ENCODE measurements at places on chromosomes 2 and 18. TPM values are rescaled to one million over a fixed set of nuclear protein-coding genes. Genes with fewer than 3 reads are reported as not detected.

The OSBPL1A gene
- total RNA-seq, result 129 TPM

- H3K27me3 ChIP-seq, result no peaks in the 10 kb centered on the region
- no peaks in the 10 kb centered on the region for H3K36me3 ChIP-seq
- DNase-seq, result no peak
- H3K4me3 ChIP-seq, result no peak overlapping the region
- no peaks in the 10 kb centered on the region for H3K4me1 ChIP-seq
- no peak overlapping the region for H3K27ac ChIP-seq
These were observed 178.6 kb downstream of the NRP2 start for GRCh38 chr2:205860885-205861284.

The ARHGAP15 gene
- total RNA-seq, result 5.8 TPM

The CAVIN2 gene
- total RNA-seq, result 19.4 TPM

DNA sequence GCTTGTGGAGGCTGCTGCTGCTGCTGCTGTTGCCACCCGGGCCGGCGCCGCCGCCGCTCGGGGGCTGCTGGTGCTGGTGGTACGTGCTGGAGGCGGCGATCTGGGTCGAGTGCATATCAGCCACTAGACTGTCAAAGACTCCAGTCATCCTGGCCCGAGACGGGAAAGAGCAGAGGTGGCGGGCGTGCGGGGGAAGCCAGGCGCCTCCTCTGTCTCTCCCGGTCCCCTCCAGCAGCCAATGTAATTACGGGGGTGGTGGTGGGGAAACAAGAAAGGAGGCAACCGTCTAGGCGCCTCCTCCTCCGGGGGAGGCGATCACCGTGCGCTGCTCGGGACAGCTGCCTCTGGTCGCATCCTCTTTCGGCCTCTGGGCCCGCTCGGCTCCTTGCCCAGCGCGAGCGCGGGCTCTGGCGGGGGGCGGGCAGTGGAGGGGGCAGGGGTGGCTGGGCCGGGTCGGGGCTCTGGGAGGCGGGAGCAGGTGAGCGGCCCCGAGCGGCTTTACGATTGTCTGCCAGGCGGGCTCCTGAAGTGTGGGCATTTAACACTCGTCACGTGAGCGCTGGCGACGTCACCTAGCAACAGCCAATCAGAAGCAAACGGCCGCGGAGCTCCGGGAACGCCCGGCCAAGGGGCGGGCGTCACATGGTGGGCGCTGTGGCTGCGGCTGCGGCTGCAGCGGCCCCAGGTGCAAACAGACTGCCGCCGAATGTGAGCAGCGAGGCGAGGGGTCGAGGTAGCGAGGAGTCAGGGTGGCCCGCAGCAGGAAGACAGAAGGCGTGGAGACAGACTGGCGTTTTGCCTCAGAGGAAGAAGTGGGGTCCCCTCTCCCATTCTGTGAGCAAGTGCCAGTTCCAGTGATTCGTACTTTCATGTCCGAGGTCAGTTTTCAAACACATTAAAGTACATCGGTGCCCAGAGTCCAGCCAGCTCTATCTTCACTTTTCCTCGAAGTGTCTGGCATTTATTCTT is at the start of gene DLX2:
Gene DLX2, minus strand, starts transcription at position 510 of the 969 bp plus-strand sequence. Its CDS starts 362 bp downstream, at position 148.
- DNase-seq, result peak; percentile 78
- peak within 1 kb of the TSS; percentile 43 for H3K4me3 ChIP-seq
- H3K36me3 ChIP-seq, result no peaks in the 10 kb centered on the region
- H3K4me1 ChIP-seq, result peaks cover 61% of the 10 kb centered on the region
- H3K27me3 ChIP-seq, result peaks cover 61% of the 10 kb centered on the region

DNA sequence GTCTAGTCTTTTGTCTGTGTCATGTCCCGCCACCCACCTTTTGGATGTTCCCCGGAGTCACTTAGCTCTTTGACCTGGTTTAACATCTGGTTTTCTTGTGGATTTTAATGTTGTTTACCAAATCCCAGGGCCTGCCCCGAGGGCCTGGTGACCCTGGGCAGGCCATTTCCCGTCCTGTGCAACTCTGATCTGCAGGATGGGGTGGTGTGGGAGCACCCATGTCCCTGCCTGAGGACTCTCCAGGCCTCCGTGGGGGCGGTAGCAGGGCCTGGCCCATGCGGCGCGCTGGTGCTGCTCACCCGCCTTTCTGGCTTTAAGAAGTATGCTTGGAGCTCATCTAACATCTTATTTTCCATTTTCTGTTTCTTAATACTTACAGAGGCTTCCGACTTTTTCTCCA is 10.7 kb downstream of the RAMP1 start:
- no peak for DNase-seq
- no peaks in the 10 kb centered on the region for H3K36me3 ChIP-seq
- no peak overlapping the region for H3K4me3 ChIP-seq

DNA sequence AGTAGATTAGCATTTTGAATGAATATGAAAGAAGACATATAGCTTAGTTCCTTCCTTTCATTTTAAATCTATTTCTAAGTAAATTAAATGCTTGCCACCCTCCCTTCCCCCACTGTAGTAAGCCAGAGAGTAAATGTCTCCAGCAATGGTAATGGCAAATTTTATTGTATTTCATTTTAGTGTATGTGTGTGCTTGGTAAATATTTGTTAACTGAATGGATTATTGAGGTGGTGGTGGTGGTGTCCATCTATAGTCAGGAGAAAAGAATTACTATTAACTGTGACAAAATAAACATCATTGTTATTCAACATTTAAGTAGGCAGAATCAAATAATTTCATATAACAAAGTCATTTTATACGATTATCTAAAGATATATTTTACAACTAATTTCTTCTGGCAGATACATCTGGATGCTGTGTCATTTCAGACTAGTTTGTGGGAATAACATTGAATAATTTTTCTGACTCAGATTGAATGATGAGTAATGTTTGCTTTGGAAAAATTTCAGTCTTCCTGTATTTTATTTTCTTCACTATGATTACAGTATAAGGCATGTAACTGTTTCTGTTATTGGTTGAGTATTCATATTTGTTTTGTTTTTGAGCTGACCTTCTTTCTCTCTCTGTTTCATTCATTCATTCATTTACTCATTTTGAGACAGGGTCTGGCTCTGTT is 18.3 kb downstream of the ASXL3 start:
- H3K4me1 ChIP-seq, result no peaks in the 10 kb centered on the region
- no peaks in the 10 kb centered on the region for H3K36me3 ChIP-seq
- no peaks in the 10 kb centered on the region for H3K27me3 ChIP-seq
- no peak for DNase-seq
- H3K4me3 ChIP-seq, result no peak overlapping the region

The RTP5 gene
- not detected for total RNA-seq

DNA sequence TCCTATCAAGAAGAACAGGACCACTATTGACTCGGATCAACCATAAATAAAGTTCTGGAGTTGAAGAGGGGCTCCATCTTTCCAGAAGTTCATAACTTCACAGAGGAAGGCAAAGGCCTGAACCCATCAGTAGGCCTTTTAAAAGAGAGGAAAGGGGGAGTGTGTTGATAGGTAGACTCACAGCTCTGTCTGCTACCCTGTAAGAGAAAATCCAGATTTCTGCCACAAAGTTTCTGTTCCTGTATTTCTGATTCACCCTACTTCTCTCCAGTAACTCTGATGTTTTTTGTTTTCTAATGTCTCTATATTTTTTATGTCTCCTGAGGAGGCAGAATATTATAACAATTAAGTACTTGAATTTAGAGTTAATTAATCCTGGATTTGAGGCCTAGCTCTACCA is 564.0 kb downstream of the TNS1 start:
- no peak overlapping the region for H3K27ac ChIP-seq
- DNase-seq, result no peak
- peaks cover 49% of the 10 kb centered on the region for H3K4me1 ChIP-seq

GRCh38 chr2:152393377-152393776 is 58.4 kb downstream of the FMNL2 start:
- H3K4me3 ChIP-seq, result no peak overlapping the region
- no peak overlapping the region for H3K27ac ChIP-seq
- H3K4me1 ChIP-seq, result peaks cover 26% of the 10 kb centered on the region
- DNase-seq, result no peak
- no peaks in the 10 kb centered on the region for H3K27me3 ChIP-seq
- H3K36me3 ChIP-seq, result no peaks in the 10 kb centered on the region

The ZBTB7C gene
- total RNA-seq, result 47.8 TPM

DNA sequence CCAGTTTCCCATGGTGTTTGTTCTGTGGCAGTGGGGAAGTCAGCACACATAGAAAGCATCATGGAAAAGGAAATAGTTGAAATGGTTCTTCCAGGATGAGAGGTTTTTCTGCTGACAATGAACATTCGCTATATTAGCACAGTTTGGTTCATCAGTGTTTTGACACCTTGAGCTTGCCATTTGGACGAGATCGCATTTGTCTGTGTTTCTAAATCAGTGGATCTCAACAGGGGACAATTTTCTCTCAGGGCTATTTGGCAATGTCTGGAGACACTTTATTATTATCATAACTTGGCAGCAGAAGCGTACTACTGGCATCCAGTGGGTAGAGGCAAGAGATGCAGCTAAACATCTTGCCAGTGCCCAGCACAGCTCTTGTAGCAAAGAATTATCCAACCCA is 74.6 kb downstream of the CD8B2 start:
- H3K36me3 ChIP-seq, result no peaks in the 10 kb centered on the region
- H3K4me1 ChIP-seq, result peaks cover 39% of the 10 kb centered on the region
- peak overlapping the region; percentile 39 for H3K27ac ChIP-seq

The CTAGE1 gene
- total RNA-seq, result not detected

The UGGT1 gene
- total RNA-seq, result 56.7 TPM

GRCh38 chr2:43139996-43140621 is 86.3 kb downstream of the ZFP36L2 start:
- peak overlapping the region; percentile 38 for H3K27ac ChIP-seq
- H3K4me1 ChIP-seq, result peaks cover 10% of the 10 kb centered on the region
- no peaks in the 10 kb centered on the region for H3K27me3 ChIP-seq
- H3K4me3 ChIP-seq, result no peak overlapping the region
- no peaks in the 10 kb centered on the region for H3K36me3 ChIP-seq
- peak; percentile 76 for DNase-seq

GRCh38 chr18:55147791-55148190 is 188.5 kb upstream of the CCDC68 start:
- H3K4me3 ChIP-seq, result no peak overlapping the region
- H3K36me3 ChIP-seq, result no peaks in the 10 kb centered on the region
- no peaks in the 10 kb centered on the region for H3K27me3 ChIP-seq
- no peak overlapping the region for H3K27ac ChIP-seq
- DNase-seq, result no peak

The MERTK gene
- total RNA-seq, result 21.8 TPM

DNA sequence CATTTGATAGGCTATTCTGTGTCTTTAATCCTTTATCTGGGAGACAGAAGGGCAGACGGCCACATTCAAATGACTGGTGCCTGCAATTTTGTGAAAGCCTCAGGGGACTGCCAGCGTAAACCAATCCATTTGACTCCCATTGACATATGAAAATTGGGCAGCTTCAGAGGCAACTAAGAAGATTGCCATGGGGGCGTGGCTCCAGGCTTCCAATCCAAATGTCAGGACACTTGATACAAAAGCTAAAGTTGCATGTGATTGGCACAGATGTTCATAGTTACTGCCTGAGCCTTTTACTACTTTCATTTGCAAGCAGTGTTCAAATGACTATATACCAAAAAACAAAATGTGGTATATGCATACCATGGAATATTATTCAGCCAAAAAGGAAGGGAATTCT is 42.0 kb downstream of the SPC25 start:
- no peak for DNase-seq
- no peak overlapping the region for H3K27ac ChIP-seq
- no peaks in the 10 kb centered on the region for H3K27me3 ChIP-seq
- no peaks in the 10 kb centered on the region for H3K36me3 ChIP-seq
- no peaks in the 10 kb centered on the region for H3K4me1 ChIP-seq

DNA sequence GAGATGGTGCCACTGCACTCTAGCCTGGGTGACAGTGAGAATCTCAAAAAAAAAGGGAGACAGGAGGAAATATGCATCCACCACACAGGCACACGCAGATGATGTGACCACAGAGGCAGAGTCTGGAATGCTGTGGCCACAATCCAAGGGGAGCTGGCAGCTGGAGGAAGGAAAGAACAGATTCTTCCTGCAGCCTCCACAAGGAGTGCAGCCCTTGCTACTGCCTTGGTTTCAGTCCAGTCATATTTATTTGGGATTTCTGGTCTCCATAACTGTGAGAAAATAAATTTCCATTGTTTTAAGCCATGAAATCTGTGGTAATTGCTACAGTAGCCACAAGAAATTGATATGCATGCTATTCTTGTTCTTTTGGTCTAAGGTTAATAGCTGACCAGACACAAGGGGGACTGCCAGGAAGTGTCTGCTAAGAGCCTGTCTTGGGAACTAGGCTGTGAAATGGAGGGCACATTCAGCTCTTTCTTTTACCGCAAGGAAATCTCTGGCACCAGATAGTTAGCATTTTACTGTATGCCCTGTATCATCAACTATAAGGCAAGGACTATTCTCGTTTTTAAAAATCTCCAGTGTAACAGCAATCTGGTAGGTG is 133.1 kb upstream of the SEC11C start:
- no peak for DNase-seq
- no peak overlapping the region for H3K27ac ChIP-seq
- H3K36me3 ChIP-seq, result no peaks in the 10 kb centered on the region
- H3K4me3 ChIP-seq, result no peak overlapping the region
- H3K4me1 ChIP-seq, result peaks cover 7% of the 10 kb centered on the region

GRCh38 chr2:136137982-136138381 is 20.0 kb upstream of the CXCR4 start:
- H3K36me3 ChIP-seq, result no peaks in the 10 kb centered on the region
- no peak for DNase-seq
- H3K27ac ChIP-seq, result peak overlapping the region; percentile 14
- H3K4me1 ChIP-seq, result no peaks in the 10 kb centered on the region
- H3K4me3 ChIP-seq, result no peak overlapping the region
- no peaks in the 10 kb centered on the region for H3K27me3 ChIP-seq

GRCh38 chr18:69948256-69948655 is 583 bp upstream of the CD226 start:
- no peaks in the 10 kb centered on the region for H3K36me3 ChIP-seq
- no peak for DNase-seq
- H3K4me1 ChIP-seq, result no peaks in the 10 kb centered on the region
- no peak overlapping the region for H3K27ac ChIP-seq
- no peaks in the 10 kb centered on the region for H3K27me3 ChIP-seq
- no peak overlapping the region for H3K4me3 ChIP-seq

The VWA3B gene
- 134 TPM for total RNA-seq

The NEMP2 gene
- not detected for total RNA-seq

The ACMSD gene
- not detected for total RNA-seq

- DNase-seq, result peak; percentile 66
- H3K27ac ChIP-seq, result peak overlapping the region; percentile 93
- no peaks in the 10 kb centered on the region for H3K27me3 ChIP-seq
- H3K4me1 ChIP-seq, result peaks cover 52% of the 10 kb centered on the region
These were observed 621 bp downstream of the TXNL1 start for GRCh38 chr18:56637711-56638231.

The OTOS gene
- total RNA-seq, result not detected

The TMEM200C gene
- total RNA-seq, result not detected

The CYRIA gene
- 3.3 TPM for total RNA-seq

DNA sequence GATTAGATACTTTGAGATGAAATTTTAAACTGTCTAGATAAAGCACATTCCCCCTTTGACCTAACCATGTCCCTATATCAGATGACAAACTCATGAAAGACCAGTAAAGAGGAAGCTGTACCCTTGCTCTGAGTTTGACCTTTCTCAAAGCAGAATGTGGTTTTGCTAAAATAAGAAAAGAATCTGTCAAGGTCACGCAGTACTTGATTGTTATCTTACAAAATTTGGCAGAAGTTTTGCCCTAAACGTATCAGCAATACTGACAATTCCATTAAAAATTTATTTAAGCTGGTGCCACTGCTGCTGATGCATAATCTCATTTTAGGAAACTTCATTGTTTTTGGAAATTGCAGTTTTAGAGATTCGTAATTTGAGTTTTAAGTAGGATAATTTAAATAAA is 31.2 kb upstream of the GALM start:
- no peak overlapping the region for H3K4me3 ChIP-seq
- no peaks in the 10 kb centered on the region for H3K36me3 ChIP-seq
- no peaks in the 10 kb centered on the region for H3K4me1 ChIP-seq
- no peaks in the 10 kb centered on the region for H3K27me3 ChIP-seq
- no peak for DNase-seq

Measured in stomach (tissue), 19 donors.